ENCODE measurements at places on chromosomes 2 and 18. TPM values are rescaled to one million over a fixed set of nuclear protein-coding genes. Genes with fewer than 3 reads are reported as not detected.

DNA sequence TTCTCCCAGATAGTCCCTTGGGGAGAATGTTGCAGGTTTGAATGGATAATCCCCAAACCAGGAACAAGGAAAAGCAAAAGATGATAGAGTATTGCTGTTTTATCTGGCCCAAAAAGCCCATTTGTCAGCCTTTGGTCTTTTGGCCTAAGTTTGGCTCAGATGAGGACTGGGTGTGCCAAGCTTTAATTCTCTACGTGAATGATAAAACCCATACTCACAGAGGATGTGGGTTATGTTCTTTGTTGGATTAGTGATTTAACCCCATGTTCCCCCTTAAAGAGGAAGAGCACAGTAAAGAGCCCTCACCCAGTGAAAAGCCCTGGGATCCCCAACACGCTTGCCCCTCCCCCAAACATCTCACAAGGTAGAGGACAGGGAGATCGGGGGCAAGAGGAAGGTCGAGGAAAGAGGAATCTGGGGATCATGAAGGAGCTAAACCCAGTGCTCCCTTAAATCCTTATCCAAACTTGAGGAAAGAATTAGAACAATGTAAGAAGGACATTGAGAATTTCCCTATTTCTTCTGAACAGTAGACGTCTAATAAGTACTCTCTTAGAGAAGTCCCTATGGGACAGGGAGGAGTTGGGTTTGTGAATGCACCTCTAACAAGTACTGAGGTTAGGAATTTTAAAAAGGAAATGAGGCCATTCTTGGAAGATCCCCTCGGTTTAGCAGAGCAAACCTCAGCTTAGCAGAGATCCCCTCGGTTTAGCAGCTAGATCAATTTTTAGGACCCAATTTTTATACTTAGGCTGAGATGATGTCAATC is 105.0 kb downstream of the HIBCH start:
- no peak for DNase-seq

Gene COLEC12
- 25.1 TPM for total RNA-seq

Gene IKZF2
- total RNA-seq = 3.8 TPM

DNA sequence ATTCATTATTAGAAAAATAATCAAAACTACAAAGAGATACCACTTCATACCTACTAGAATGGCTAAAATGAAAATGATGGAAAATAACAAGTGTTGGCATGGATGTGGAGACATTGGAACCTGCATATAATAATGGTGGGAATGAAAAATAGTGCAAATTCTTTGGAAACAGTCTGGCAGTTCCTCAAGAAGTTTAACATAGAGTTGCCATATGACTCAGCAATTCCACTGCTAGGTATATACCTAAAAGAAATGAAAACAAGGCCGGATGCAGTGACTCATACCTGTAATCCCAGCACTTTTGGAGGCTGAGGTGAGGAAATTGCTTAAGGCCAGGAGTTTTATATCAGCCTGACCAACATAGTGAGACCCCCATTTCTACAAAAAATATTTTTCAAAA is 41.6 kb upstream of the ACYP2 start:
- DNase-seq = no peak

GRCh38 chr2:13056259-13056843 is 339.6 kb downstream of the TRIB2 start:
- DNase-seq = no peak

DNA sequence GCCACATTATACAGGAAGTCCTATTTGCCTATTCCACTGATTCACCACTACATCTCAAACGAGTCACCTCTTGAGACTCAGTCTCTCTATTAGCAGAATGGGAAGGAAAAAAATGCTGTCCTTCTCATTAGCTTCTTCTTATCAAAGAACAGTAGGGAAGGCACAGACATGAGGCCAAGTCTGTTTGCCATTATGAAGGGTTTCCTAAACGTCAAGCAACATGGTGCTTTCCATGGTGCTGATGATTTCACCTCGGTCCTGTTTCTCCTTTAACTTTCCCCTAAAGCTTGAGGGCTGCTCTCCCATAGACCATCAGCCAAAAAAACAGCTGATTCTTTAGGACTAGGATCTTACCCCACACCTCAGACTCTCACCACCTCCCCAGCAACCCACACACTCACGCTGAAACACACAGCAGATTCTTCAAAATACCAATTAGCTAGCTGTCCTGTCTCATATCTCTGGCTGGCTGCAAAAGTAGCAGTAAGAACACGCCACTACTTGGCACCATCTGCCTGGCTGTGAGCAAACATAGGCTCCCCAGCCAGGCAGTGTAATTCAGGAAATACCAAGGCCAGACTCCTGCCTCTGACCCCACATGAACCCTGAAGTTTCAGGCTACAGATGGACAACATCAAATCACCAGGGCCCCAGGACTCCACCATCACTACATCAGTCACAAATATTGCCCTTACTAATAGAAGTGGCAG is 30.5 kb downstream of the GALNT14 start:
- no peak for DNase-seq

- no peak for DNase-seq
Observed at GRCh38 chr2:198706476-198707082, 751.2 kb downstream of the SATB2 start.

GRCh38 chr2:42424033-42424432 is 63.0 kb upstream of the COX7A2L start:
- no peak for DNase-seq

DNA sequence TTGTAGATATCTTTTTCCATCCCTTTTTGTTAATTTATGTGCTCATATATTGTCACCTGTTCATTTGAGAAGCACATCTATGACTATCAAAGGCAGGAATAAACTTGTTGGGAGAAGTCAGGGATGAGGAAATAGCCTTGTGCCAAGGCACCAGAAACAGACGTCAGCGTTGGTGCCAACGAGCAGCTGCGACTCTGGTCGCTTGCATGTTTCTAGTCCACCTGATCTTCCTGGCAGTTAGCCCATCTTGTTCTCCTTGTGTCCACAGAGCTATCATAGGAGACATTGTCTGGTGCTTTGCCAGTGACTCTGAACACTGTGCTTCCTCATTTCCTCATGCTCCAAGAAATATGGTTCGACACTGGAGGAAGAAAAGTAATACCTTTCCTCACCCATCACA is 374.4 kb downstream of the PTPRM start:
- DNase-seq = peak; percentile 44

Gene PARD6G
- total RNA-seq = 4.1 TPM

- no peak for DNase-seq
Observed at GRCh38 chr2:197254776-197255530, 55.6 kb downstream of the ANKRD44 start.

DNA sequence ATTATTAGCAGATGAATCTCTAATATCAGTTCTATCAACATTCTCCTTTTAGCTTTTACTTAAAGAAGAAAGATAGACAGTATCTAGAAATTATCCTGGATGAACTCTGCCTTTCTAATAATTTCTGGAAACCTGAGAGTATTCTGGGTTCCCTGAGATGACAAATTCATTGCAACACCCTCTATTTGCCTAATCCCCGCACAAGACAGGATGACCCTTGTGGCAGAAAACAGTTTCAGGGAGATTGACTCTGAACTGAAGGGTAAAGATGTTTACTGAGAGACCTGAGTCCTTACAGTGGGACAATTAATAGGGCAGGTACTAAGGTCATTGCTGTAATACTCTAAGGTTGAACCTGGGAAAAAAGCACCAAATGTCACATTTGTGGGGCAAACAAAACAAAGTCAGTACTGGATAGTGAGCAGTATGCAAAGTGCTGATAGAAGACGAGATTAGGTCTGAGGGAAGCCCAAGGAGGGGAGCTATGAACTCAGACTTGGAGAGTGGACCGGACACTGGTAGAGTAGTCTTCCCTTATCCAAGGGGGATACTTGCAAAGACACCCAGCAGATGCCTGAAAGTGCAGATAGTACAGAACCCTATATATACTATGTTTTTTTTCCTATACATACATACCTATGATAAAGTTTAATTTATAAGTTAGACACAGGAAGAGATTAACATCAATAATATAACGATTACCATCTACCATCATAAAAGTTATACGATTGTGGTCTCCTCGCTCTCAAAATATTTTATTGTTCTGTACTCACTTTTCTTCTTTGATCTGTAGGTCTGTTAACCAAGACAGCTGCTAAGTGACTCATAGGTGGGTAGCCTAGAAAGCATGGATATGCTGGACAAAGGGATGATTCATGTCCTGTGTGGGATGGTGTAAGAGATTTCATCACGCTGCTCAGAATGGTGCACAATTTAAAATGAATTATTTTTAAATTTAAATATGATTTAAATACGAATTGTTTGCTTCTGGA is 148.3 kb upstream of the KLHL14 start:
- DNase-seq = no peak

DNA sequence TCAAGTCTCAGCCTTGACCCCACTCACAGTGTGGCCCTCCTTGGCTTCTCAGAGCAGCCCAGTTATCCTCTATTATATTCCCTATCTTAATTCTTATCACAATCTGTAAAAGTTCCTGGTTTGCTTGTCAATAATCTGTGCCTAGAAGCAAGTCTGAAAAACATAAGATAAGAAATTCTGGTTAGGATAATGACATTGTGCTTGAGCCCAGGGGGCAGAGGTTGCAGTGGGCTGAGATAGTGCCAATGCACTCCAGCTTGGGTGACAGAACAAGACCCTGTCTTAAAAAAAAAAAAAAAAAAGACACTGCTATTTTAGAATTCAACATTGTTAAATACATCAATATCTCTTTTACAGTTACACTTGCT is 63.9 kb downstream of the TMEM131 start:
- DNase-seq = no peak

Gene SKOR2
- total RNA-seq = not detected

- DNase-seq = no peak
Observed at GRCh38 chr2:82641598-82642180, 1817.4 kb downstream of the SUCLG1 start.

Gene SYT4
- total RNA-seq = 3.8 TPM

DNA sequence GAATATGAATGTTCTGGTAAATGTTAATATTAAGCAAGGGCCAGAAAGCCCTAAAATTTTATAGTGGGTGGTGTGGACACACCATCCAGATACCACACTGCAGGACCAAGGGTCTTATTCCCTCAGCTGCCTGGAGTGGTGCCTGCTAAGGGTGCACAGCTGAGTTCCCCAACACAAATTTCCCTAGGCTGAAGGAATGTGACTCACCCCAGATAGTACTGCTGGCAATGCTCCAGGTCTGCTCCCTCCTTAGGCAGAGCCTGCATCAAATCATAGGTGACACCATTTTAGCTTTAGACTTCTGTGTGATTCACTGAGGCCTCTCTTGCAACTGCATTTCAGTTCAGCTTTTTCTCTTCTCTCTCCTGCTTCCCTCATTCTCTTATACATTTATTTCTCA is 321.1 kb downstream of the SATB2 start:
- no peak for DNase-seq

Gene MAP4K3
- 31.2 TPM for total RNA-seq

DNA sequence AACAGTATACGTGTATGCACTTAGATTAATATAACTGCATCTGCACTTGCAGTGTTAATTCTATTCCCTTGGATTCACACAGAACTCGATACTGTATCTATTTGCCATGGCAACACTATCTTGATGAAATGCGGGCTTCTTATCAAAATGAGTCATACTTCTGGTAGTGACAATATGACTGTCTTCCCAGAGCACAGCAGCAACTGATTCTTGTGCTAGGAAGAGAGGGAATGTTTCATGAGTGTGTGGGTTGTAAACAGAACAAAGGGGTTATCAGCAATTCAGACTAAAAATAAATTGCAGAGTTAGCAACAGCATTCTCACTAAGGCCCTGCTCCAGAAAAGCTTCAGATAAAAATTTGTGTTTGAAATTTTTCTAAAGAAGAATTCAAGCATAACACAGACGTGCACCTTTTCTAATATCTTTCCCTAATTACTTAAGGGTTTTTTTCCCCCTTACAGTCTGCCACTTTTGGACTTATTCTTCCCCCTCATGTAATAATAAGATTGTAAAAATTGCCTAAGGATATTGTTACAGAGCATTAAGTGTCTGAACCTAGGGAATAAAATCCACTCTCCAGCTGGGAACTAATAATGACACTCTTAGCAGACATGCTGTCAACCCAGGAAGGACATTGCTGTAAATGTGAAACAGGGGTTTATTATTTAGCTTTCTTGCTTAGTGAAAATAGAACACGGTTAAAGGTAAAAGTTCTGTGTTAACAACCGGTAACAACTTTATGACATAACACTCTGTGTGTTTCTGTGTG is 99.9 kb upstream of the SLC38A11 start:
- no peak for DNase-seq

GRCh38 chr2:142865924-142866323 is 11.5 kb upstream of the KYNU start:
- DNase-seq = no peak

DNA sequence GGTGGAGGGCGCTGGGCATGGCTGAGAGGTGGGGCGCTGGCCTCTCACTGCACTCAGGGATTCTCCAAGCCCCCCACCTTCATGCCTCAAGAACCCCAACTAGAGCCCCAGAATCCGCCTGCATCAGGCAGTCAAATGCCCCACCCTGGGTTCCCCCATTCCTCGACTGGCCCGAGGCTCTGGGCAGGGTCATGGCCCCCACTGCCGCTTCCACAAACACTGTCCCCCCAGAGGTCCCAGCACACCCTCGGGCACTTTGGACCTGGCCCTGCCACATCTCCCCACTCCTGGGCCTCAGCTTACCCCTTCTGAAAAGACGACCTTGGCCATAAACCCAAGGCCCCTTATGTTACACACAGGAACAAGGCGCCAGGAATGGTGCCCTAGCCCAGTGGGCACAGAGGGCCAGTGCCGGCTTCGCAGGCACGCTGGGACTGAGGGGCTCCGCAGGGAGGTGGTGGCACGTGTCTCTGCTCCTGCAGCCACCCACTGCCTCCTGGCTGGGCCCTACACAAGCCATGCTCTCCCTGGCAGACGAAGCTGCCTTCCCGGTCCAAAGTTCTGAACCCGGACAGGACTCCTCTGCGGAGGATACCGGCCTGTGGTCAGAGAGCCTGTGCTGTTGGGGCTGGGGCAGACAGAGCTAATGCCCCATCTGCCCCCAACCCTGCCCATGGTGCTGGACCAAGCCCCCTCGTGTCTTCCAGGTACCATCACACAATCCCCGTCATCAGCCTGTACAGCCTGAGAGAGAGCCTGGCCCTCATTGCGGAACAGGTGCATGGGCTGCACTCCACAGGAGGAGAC is 6.8 kb downstream of the AGXT start:
- no peak for DNase-seq

- no peak for DNase-seq
Observed at GRCh38 chr2:201070948-201071478, 458 bp downstream of the HYCC2 start.

- no peak for DNase-seq
Observed at GRCh38 chr2:143371616-143372015, 242.4 kb downstream of the ARHGAP15 start.

Gene LIMS3
- total RNA-seq = 6.3 TPM

DNA sequence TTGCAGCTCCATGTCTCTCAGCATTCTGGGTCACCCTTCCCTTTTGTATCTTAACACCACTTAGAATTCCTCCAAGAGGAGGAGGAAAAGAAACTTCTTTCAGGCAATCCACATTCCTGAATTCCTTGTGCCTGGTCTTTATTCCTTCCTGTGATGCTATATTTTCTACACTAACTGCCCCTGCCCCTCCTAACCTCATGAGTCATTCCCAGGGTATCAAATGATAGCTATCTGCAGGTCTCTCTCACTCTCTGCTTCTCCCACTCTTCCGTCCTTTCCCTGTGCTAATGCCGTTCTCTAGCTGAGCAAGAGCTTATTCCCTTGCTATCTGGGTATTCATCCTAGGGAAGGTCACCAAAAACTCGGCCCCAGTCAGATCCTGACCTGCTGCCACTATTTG is 395.0 kb upstream of the TCF4 start:
- no peak for DNase-seq
